GM13976 (cell line): ENCODE measurements at places on chromosomes 4 and X.

- DNase-seq: no peak
Measured at GRCh38 chrX:84907324-84907968, 96.2 kb upstream of the APOOL start.

DNA sequence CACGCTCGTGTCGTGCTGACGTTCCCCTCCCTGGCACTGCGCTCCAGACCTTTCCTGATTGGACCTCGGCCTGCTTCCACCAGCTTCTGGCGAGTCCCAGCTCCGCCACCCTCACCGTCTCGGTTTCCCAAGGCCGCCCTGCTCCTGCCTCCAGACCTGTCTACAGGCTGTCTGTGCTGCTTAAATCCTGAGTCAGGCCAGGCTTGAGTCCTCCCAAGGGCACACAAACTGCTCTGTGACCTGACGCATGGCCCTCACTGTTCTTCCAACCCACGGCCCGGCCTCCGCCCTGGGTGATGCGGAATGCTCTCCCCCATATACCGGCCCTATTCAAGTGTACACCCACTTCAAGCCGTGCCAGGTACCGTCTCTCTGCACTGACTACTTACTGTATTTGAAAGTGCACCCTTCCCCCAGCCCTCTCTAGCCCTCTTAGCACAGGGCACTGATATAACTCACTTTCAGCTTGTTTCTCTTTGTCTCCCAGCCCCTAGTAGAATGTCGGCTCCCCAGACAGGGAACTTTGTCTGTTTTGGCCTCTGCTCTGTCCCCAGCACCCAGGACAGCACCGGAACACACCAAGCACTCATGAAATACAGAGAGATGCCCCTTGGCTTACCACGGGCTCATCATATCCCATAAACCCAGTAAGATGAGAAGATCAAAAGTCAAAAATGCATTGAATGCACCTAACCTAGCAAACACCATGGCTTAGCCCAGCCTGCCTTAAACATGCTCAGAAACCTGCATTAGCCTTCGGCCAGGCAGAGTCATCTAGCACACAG lies 63.1 kb upstream of the AFAP1 start:
- no peak for DNase-seq

GRCh38 chr4:99394896-99395295 lies 40.2 kb downstream of the ADH7 start:
- DNase-seq: no peak

DNA sequence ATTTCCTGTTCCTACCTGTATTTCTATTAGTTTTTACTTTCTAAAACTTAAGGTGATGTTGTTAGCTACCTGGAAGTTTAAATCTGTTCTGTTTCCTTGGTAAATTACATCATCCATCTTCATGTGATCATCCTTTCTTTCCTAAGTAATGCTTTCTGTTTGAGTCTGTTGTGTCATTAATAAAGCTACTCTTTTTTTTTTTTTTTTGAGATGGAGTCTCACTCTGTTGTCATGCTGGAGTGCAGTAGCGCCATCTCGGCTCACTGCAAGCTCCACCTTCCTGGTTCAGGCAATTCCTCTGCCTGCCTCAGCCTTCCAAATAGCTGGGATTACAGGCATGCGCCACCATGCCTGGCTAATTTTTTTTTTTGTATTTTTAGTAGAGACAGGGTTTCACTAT lies 73.3 kb downstream of the FIP1L1 start:
- no peak for DNase-seq

DNA sequence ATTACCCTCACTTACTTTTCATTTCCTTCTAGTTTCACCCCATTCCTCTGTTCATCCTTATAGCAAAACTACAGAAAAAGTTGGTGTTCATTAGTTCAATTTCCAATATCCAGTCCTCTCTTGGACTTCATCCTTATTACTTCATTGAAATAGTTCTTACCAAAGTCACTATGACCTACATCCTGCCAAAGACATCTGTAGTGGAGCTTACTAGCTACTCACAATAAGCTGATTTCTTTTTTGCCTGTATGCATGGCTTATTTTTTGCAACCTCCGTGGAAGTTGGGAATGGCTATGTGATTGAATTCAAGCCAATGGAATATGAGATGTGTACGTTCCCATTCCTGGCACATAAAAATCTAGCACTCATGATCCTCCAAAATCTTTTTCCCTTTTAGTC lies 4.6 kb upstream of the CDKL2 start:
- DNase-seq: no peak

DNA sequence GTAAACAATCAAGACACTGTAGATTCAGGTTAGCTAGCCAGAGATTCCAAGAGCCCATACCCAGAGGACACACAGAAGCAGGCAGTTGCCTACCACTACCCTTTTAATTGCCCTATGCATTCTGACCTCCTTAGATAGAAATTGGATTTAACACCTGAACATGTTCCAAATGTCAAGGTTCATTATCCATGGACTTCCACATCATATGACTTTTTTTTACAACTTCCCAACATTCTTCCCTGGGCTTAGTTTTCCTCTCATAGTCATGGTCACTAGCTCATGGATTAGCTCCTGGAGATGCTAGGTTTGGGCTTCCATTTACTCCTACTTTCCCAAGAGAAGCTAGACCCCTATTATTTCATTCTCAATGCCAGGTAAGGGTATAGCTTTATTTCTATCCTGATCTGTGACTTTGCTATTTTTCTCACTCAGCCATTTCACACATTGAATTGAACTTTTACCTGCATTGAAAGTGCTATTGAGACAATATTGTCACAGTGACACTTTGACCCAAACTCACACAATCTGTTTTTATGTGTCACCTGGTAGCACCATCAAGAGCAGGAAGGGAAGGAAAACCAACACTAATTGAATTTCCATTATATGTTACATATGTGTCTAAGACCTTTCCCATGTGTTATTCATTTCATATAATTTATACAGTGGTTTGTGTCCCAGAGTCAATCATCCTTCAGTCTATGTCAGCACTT lies 44.0 kb upstream of the PRKG2 start:
- no peak for DNase-seq

DNA sequence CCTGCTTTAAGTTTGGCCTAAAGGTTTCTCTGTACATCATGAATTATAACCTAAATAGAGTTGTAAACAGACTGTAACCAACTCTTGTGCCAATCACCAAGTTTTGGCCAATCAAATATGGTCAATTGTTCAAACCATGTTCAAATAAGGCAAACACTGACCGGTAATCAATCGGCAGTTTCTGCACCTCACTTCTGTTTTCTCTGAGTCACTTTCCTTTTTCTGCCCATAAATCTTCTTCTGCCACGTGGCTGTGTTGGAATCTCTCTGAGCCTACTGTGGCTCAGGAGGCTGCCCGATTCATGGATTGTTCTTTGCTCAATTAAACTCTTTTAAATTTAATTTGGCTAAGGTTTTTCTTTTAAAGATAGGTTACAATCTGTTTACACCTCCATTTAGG lies 16.5 kb upstream of the ENPP6 start:
- no peak for DNase-seq

DNA sequence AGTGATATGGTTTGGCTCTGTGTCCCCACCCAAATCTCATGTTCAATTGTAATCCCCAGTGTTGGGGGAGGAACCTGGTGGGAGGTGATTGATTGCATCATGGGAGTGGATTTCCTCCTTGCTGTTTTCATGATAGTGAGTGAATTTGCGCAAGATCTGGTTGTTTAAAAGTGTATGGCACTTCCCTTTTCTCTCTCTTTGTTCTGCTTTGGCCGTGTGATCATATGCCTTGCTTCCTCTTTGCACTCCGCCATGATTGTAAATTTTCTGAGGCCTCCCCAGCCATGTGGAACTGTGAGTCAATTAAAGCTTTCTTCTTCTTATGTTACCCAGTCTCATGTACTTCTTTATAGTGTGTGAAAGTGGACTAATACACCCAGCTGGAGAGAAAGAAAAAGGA lies 113.0 kb upstream of the AADAT start:
- no peak for DNase-seq

DNA sequence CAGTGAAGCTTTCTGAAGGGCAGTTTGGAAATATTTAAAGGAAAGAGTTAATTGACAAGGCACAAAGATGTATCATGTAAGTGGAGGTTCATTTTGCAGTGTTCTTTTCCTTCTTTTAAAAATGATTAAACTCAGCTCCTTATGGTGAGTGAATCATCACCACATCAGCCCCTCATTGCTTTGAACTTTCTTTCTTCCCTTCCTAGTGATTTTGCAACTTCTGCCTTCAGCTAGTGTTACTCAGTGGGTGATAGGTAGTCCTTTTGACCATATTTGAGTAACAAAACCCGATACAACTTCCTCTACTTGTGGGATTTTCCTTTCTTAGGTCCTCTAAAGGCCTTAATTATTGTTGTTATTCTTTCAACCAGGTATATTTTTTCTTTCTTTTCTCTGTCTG lies 8.2 kb downstream of the ZCCHC4 start:
- DNase-seq: peak; percentile 50

GRCh38 chr4:151664289-151664688 lies 96.5 kb downstream of the GATB start:
- no peak for DNase-seq

DNA sequence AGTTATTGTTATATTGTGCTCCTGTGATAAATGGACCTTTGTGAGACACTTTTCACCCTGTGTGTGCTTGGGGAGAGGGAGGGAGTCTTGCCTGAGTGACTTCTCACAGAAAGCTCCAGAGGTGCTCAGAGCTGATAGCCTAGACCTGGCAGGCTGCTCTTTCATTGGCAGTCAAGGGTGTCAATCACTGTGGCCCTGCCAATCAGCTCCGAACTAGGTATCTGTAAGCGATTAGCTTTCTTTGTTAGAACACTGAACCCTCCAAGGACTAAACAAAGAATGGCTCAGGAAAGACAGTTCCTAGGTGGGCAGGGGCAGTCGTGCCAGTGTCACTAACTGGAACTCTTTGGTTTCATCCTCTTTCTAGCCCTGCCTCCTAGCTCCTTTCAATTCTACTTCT lies 2.7 kb upstream of the NALF2 start:
- no peak for DNase-seq

- DNase-seq: no peak
Measured at GRCh38 chr4:160514126-160514525, 1411.2 kb downstream of the RAPGEF2 start.

DNA sequence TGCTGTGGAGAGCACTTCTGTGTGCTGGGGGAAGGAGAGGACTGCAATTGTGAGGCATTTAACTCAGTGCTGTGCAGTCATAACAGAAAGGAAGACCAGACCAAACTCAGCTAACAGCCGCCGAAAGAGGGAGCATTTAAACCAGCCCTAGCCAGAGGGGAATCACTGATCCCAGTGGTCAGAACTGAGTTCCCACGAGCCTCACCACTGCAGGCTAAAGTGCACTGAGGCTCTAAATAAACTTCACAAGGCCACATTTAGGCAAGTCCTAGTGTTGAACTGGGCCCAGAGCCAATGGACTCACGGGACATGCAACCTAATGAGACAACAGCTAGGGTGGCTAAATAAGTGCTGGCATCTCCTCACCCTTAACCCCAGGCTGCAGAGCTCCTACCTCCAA lies 20.4 kb downstream of the IQCM start:
- DNase-seq: no peak

DNA sequence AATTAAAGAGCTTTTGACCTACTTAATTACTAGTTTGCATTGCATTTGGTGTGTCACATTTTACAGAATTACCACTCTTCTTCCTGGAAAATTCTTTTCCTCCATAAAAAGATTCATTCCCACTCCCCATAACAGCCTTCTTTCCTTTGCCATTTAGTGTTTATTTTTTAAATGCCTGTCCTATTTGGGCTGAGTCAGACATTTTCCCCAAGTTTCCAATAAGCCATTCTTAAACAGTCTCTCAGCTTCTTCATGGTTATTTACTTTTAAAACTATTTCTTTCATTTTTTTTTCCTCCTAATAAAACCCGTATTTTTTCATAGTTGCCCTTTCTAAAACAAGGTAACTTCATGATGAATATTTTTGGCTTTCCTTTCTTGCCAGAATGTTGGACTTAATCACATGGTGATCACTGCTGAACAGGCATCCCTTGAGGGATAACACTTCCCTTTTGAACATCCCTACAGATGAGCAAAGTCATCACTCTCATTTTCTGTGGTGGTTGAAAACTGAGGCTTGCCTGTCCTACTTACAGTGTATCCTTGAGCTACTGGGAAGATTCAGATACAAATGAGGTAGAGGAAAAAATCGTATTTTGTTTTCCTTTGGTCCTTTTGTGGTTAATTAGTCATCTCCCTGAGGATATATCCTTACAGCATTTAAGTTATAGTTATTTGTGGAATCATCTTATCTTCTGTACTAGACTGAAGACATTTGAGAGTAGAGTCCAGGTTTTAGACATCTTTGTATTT lies 520.5 kb upstream of the NR3C2 start:
- no peak for DNase-seq

GRCh38 chr4:27022963-27023362 lies 162.3 kb downstream of the STIM2 start:
- DNase-seq: no peak

DNA sequence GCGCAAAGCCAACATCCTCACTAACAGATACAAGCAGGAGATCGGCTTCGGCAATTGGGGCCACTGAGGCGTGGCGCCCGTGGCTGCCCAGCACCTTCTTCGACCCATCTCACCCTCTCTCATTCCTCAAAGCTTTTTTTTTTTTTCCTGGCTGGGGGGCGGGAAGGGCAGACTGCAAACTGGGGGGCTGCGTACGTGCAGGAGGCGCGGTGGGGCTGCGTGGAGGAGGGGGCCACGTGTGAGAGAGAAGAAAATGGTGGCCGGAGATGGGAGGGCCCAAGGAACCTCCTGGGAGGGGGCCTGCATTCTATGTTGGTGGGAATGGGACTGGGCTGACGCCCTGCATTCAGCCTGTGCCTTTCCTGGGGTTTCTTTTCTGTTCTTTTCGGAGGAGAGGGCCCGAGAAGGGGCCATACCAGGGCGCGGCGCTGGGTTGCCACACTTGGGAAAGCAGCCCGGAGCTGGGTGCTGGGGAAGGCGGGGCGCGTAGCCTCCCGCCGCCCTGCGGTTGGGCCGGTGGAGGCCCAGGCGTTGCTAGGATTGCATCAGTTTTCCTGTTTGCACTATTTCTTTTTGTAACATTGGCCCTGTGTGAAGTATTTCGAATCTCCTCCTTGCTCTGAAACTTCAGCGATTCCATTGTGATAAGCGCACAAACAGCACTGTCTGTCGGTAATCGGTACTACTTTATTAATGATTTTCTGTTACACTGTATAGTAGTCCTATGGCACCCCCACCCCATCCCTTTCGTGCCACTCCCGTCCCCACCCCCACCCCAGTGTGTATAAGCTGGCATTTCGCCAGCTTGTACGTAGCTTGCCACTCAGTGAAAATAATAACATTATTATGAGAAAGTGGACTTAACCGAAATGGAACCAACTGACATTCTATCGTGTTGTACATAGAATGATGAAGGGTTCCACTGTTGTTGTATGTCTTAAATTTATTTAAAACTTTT lies 4.5 kb downstream of the MID1IP1 start:
- DNase-seq: peak; percentile 42

- DNase-seq: no peak
Measured at GRCh38 chr4:6633091-6633906, 7.2 kb upstream of the MRFAP1 start.

GRCh38 chr4:88451205-88451604 lies 5.7 kb upstream of the HERC5 start:
- no peak for DNase-seq

DNA sequence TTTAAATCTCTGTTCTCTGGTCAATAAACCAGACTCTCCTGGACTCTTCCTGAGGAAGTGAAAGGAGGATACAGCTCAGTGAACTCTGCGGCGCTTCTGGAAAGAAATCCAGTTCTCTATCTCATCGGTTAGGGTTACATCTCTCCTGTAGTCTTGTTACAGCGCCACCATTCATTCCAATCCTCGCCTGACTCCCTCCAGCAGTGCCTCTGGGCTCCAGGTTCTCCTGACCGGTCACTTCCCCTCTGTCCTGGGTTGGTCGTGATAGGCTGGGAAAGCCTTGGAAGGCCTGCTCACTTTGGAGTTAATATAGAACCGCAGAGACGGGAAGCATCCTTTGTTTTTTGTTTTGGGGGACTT lies 97.0 kb upstream of the STOX2 start:
- DNase-seq: no peak

GRCh38 chr4:176150704-176151103 lies 44.7 kb downstream of the SPATA4 start:
- no peak for DNase-seq
